Endothelial cell of umbilical vein (primary cell): ENCODE measurements at places on chromosomes 1 and 21. TPM values are rescaled to one million over a fixed set of nuclear protein-coding genes. Genes with fewer than 3 reads are reported as not detected.

Gene RCC1
- 28.7 and 37.1 TPM in 2 replicates for polyA plus RNA-seq

- peak; percentile 17 for DNase-seq
- H3K27ac ChIP-seq, result no peak overlapping the region
- H3K4me1 ChIP-seq, result no peaks in the 10 kb centered on the region
- peaks cover 3% of the 10 kb centered on the region for H3K36me3 ChIP-seq
These were observed 56.1 kb downstream of the MIER1 start for GRCh38 chr1:66980745-66981367.

Gene SMAP2
- polyA plus RNA-seq, result 7.4 and 8.0 TPM in 2 replicates

DNA sequence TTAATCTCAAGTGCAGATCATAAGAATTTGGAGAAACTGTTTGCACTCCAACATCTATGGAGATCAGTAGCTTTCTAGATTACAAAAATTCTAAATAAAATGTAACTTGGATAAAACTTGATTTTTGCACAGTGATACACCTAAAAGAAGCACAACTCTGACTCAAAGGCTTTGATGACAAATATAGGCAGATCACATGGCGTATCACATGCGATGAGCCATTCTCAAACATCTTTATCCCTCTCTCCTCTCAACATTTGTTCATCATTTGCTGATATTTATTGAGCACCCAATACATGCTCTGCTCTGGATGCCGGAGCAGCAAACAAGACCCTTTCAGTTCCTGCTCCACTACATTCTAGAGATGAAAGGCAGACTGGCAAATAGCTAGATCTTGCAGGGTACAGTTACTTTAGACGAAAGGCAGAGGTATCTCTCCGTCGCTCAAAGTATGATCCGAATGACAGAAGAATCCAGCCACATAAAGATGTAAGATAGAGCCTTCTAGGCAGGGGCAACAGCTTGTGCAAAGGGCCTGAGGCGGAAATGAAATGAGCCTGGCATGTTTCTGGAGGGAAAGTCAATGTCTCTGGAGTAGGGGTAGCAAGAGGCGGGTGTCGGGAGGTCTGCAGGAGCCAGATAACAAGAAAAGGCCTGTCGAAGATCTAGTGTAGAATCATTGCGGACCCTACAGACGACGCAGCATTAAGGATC is 145.8 kb upstream of the ERRFI1 start:
- no peak overlapping the region for H3K27ac ChIP-seq
- H3K27me3 ChIP-seq, result no peaks in the 10 kb centered on the region
- DNase-seq, result no peak
- H3K4me3 ChIP-seq, result no peak overlapping the region
- no peaks in the 10 kb centered on the region for H3K36me3 ChIP-seq

DNA sequence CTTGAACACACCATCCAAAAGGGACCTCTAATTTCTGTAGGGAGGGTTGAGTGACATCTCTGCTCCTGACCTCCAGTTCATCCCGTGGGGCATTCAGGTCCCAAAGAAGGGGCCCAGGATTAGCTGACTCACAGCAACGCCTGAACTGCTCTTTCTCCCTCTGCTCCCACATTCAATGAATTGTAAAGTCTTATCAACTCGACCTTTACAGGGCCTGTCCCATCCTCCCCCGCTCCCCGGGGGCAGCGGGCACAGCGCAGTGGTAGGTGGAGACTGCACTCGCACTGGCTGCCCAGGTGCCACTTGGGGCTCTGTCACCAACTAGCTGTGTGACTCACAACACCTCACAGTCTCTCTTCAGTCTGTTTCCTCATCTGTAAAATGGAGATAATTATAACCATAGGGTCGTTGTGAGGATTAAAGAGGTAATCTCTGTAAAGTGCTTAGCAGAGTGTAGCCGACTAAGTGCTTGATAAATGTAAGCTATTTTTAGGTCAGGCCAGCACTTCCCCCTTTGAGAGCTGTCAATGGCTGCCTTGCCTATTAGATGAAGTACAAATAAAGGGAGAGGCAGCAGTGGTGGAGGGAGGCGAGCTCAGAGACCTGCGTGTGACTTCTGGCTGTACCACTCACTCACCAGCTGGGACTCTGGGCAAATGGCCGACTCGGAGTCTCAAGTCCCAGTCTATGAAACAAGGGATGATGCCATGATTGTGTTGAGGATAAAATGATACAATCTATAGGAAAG is 637 bp upstream of the MYBPHL start:
- no peaks in the 10 kb centered on the region for H3K36me3 ChIP-seq
- no peak overlapping the region for H3K4me3 ChIP-seq
- H3K4me1 ChIP-seq, result no peaks in the 10 kb centered on the region
- H3K27ac ChIP-seq, result no peak overlapping the region
- no peak for DNase-seq

Gene FGR
- 0.16 and 0.18 TPM in 2 replicates for polyA plus RNA-seq

- H3K4me3 ChIP-seq, result no peak overlapping the region
- H3K4me1 ChIP-seq, result no peaks in the 10 kb centered on the region
- H3K36me3 ChIP-seq, result no peaks in the 10 kb centered on the region
- no peak for DNase-seq
- no peak overlapping the region for H3K27ac ChIP-seq
These were observed 85.5 kb upstream of the CACNA1E start for GRCh38 chr1:181397845-181398244.

Gene RAB7B
- 0.15 and 0.51 TPM in 2 replicates for polyA plus RNA-seq

Gene PCSK9
- polyA plus RNA-seq, result 0.17 and 0.32 TPM in 2 replicates

Gene PROX1
- polyA plus RNA-seq, result 1.5 and 2.2 TPM in 2 replicates

- no peak overlapping the region for H3K27ac ChIP-seq
- DNase-seq, result no peak
- H3K4me1 ChIP-seq, result no peaks in the 10 kb centered on the region
These were observed 20.9 kb upstream of the MAN1A2 start for GRCh38 chr1:117346206-117346928.

DNA sequence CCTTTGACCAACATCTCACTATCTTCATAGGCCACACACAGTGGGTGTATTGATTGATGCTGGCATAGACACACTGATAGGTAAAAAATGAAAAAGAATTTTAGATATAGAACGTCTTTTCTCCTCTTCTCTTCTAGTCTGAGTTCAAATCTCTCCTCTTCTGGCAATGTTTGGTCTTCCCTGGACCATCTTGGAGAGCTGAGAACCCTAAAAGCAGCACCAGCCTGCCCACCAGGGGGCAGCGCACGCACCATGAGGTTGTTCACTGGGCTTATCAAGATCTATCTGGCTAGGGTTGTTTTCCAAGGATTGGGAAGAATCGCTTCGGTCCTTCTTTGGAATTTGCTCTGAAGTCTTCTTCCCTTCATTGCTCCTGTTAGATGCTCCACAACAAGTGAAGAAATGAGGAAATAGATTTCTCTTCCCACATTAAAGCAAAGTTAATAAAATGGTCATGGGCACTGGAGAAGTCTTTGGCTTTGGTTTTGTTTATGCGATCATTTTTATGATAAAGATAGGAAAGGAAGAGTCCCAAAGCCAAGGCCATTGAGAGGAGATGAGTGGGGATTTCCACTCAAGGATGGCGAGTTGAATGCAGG is 104.0 kb upstream of the OLIG2 start:
- H3K4me3 ChIP-seq, result no peak overlapping the region
- peaks cover 4% of the 10 kb centered on the region for H3K27me3 ChIP-seq
- H3K36me3 ChIP-seq, result no peaks in the 10 kb centered on the region
- peak; percentile 6 for DNase-seq

- H3K27me3 ChIP-seq, result no peaks in the 10 kb centered on the region
- no peak overlapping the region for H3K4me3 ChIP-seq
- H3K36me3 ChIP-seq, result no peaks in the 10 kb centered on the region
- no peaks in the 10 kb centered on the region for H3K4me1 ChIP-seq
- no peak for DNase-seq
- no peak overlapping the region for H3K27ac ChIP-seq
These were observed 39.7 kb upstream of the TIAM1 start for GRCh38 chr21:31383770-31384169.

- H3K27ac ChIP-seq, result peak overlapping the region; percentile 12
- H3K4me3 ChIP-seq, result no peak overlapping the region
- no peaks in the 10 kb centered on the region for H3K27me3 ChIP-seq
- no peak for DNase-seq
- peaks cover 15% of the 10 kb centered on the region for H3K4me1 ChIP-seq
These were observed 2.3 kb downstream of the PADI3 start for GRCh38 chr1:17251246-17251645.

GRCh38 chr1:21156019-21156418 is 20.7 kb downstream of the EIF4G3 start:
- peaks cover 3% of the 10 kb centered on the region for H3K4me1 ChIP-seq
- H3K4me3 ChIP-seq, result no peak overlapping the region
- no peak overlapping the region for H3K27ac ChIP-seq

- peaks cover 18% of the 10 kb centered on the region for H3K36me3 ChIP-seq
- no peak overlapping the region for H3K27ac ChIP-seq
- no peaks in the 10 kb centered on the region for H3K27me3 ChIP-seq
- no peak overlapping the region for H3K4me3 ChIP-seq
- peak; percentile 87 for DNase-seq
- peaks cover 28% of the 10 kb centered on the region for H3K4me1 ChIP-seq
These were observed 10.0 kb downstream of the PTPRF start for GRCh38 chr1:43540653-43541071.

- H3K4me3 ChIP-seq, result no peak overlapping the region
- no peak for DNase-seq
- H3K4me1 ChIP-seq, result no peaks in the 10 kb centered on the region
- no peak overlapping the region for H3K27ac ChIP-seq
- H3K27me3 ChIP-seq, result peaks cover 9% of the 10 kb centered on the region
These were observed 10.8 kb upstream of the SMYD2 start for GRCh38 chr1:214270097-214270650.

DNA sequence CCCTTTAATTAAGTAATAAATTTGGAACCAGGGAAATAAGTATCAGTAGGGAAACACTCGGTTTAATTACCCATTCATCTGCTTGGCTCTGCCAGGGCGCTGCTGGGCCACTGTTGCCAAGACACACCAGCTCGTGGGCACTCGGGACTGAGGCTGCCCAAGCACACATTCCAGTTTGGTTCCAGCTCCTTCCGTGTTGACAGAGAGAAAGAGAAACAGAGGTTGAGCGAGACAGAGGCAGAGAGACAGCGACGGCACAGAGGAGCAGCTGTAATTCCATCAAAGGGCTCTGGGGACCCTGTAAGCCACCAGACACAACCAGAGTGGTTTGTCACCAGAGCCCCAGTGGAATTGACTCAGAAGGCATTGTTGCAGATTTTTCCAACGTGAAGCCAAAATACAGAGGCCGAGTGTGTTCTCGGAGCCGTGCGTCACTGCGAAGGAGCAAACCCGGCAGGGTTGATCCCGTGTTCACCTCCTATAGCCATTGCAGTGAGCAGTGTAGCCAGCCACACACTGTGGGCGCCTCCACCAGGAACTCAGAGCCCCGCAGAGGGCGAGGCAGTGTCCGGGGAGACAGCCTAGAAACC is 33.5 kb downstream of the SYF2 start:
- no peak overlapping the region for H3K27ac ChIP-seq
- no peak for DNase-seq
- peaks cover 8% of the 10 kb centered on the region for H3K27me3 ChIP-seq
- H3K4me3 ChIP-seq, result no peak overlapping the region
- H3K36me3 ChIP-seq, result no peaks in the 10 kb centered on the region

DNA sequence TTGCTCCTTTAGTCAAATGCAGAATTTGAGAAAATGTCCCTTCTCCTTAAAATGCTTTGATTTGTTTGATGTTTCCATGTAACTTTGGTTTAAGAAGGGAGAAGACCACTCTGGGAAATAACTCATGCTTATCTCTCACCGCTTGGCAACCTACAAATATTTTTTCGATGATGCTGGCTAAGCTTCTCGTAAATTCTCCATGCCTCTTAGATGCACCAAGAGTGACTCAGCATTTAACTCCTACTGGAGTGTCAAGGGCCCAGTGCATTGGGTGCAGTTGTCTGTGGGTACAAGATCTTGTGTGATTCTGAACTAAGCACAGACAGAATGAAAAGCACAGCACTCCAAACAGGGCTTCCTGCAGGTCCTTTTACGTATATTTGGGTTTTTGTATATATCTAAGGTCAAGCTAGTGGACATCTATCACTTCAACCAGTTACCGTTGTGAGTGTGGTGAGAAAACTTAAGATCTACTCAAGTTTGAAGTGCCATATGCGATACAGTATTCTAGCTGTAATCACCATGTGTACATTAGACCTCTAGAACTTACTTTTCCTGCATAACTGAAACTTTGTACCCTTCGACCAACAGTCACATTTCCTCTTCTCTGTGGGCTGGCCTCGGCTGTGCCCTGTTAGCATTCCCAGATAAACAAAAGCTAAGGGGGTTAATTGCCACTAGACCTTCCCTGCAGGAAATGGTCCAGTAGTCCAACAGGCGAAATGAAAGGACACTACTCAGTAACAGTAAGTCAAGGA is 55.8 kb downstream of the COL18A1 start:
- no peaks in the 10 kb centered on the region for H3K27me3 ChIP-seq
- H3K4me1 ChIP-seq, result peaks cover 11% of the 10 kb centered on the region
- H3K36me3 ChIP-seq, result peaks cover 5% of the 10 kb centered on the region
- H3K27ac ChIP-seq, result peak overlapping the region; percentile 36
- DNase-seq, result no peak

GRCh38 chr1:53069663-53070327 is 7.8 kb downstream of the PODN start:
- H3K36me3 ChIP-seq, result no peaks in the 10 kb centered on the region
- H3K27ac ChIP-seq, result no peak overlapping the region
- DNase-seq, result no peak
- no peaks in the 10 kb centered on the region for H3K27me3 ChIP-seq
- no peaks in the 10 kb centered on the region for H3K4me1 ChIP-seq
- no peak overlapping the region for H3K4me3 ChIP-seq

Gene UBIAD1
- polyA plus RNA-seq, result 17.8 and 20.5 TPM in 2 replicates

Gene TNFRSF4
- polyA plus RNA-seq, result 0.55 and 1.4 TPM in 2 replicates

Gene KCNJ9
- not detected in 2 replicates for polyA plus RNA-seq

GRCh38 chr1:78043436-78043835 is 2.3 kb upstream of the GIPC2 start:
- no peaks in the 10 kb centered on the region for H3K27me3 ChIP-seq
- no peak for DNase-seq
- H3K36me3 ChIP-seq, result no peaks in the 10 kb centered on the region
- no peak overlapping the region for H3K27ac ChIP-seq
- H3K4me3 ChIP-seq, result no peak overlapping the region
- H3K4me1 ChIP-seq, result peaks cover 39% of the 10 kb centered on the region

DNA sequence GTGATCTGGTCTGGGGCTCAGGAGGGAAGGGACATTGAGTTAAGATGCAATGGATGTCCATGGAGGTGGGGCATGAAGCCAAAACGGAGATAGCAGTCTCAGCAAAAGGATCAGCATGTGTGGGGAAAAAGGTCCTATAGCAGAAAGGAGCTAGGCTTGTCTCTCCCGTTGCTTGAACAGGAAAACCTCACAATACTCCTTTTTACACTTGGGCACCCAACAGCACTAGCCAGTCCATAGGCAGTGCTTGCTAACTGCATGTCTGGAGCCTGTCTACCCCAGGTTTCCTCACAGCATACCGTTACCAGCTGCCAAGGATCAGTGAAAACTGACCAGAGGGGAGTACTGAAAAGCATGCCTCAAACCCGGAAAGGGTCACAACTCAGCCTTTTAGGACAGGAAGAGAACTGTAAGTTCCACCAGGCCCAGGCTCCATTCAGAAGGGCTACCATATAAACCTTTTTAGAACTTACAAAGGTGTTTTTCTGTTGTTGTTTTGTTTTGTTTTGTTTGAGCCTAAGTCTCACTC is 78.6 kb downstream of the JAK1 start:
- peaks cover 38% of the 10 kb centered on the region for H3K4me1 ChIP-seq
- no peak overlapping the region for H3K27ac ChIP-seq
- no peaks in the 10 kb centered on the region for H3K27me3 ChIP-seq
- no peak for DNase-seq
- peaks cover 6% of the 10 kb centered on the region for H3K36me3 ChIP-seq

Gene IL23R
- not detected in 2 replicates for polyA plus RNA-seq

Gene DYNLT5
- 3.1 and 4.0 TPM in 2 replicates for polyA plus RNA-seq

Gene PRUNE1
- 17.5 and 19.3 TPM in 2 replicates for polyA plus RNA-seq
